T-helper 1 cell (primary cell): ENCODE measurements at places on chromosomes 16 and 17.

GRCh38 chr16:23081675-23082119 is 67.6 kb downstream of the USP31 start:
- DNase-seq = no peak

DNA sequence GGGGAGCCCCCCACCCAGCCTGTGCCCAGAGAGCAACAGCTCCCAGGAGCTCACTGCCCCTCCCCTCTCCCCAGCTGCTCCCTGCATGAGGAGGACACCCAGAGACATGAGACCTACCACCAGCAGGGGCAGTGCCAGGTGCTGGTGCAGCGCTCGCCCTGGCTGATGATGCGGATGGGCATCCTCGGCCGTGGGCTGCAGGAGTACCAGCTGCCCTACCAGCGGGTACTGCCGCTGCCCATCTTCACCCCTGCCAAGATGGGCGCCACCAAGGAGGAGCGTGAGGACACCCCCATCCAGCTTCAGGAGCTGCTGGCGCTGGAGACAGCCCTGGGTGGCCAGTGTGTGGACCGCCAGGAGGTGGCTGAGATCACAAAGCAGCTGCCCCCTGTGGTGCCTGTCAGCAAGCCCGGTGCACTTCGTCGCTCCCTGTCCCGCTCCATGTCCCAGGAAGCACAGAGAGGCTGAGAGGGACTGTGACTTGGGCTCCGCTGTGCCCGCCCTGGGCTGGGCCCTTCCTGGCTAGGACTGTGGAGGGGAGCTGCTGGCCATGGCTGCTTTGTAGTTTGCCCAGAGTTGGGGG is 584 bp downstream of the TCAP start:
- no peak for DNase-seq

DNA sequence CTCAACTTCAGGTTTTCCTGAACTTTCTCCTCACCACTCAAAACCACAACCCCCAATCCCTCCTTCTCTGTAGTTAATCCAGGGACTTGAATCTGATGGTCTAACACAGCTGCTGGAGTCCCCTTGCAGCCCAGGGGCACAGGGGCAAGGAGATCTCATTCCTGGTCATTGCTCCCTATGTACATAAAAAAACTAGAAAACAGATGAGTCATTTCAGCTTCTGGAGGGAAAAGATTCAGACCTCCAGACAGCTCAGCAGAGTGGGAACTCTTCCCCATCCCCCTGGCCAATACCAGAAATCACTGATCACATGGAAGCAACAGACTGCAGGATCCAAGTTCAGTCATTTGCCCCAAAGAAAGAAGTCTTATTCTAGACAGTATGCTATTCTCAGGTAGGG is 62.1 kb downstream of the DYNLRB2 start:
- no peak for DNase-seq

DNA sequence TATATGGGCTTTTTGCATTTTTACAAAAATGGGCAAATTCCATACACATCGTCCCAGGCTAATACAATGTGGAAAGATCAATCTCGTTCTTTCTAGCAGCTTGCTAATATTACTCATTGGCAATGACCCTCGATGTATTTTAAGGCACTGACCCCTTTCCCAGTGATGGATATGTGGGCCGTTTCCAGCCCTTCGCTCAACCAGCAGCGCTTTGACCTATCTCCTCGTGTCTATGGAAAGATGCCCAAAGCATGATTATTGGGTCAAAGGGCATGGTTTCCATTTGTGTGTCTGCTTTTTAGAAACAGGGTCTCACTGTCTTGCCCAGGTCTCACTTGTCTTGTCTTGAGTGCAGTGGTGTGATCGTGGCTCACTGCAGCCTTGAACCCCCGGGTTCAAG is 273.8 kb downstream of the MRTFB start:
- no peak for DNase-seq
